ENCODE measurements at places on chromosomes 13 and 19.

GRCh38 chr19:10219678-10220077, 11.5 kb downstream of the S1PR2 start:
- DNase-seq = peak; percentile 23

DNA sequence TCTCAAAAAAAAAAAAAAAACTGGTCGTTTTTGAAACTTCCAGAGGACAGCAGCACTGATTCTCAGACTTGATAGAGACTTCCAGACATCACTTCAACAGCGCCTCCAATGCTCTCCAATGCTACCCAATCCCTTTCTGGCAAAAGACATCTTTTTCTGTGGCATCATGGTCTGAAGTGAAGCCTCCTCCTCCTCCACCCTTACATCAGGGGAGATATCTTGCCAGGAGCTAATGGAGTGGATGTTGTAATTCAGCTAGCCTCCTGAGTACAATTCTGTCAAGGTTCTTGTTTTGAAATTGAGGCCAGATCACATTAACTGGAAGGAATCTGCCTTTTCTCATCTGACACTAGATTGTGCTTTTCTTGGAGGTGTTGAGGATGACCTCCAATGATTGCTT, 24.2 kb downstream of the FXYD5 start:
- no peak for DNase-seq

GRCh38 chr19:15253061-15253460, 20.8 kb upstream of the EPHX3 start:
- DNase-seq = no peak

GRCh38 chr13:25771641-25772478, 280.0 kb downstream of the SHISA2 start:
- no peak for DNase-seq

DNA sequence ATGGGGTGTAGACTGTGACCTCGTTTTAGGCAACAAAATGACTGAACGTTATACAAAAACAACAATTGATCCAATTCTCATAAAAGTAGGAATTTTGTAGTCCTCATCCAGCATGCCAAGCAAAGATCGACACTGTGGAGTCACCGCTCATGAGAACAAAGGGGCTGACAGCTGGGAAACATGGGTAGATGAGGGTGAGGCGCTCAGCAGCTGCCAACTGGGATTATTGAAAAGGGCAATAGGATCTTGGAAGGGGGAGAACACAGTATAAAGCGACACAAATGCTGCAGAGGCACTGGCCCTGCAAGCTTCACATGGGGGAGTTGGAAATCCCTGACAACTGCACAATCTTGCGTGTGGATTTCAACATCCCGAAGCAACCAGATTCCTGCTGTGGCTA, 5.4 kb upstream of the ZNF765 start:
- no peak for DNase-seq

All from kidney glomerular epithelial cell (primary cell).